ENCODE measurements at places on chromosomes 4 and X.

- no peak for DNase-seq
These were observed 849 bp downstream of the MID1 start for GRCh38 chrX:10619425-10620046.

DNA sequence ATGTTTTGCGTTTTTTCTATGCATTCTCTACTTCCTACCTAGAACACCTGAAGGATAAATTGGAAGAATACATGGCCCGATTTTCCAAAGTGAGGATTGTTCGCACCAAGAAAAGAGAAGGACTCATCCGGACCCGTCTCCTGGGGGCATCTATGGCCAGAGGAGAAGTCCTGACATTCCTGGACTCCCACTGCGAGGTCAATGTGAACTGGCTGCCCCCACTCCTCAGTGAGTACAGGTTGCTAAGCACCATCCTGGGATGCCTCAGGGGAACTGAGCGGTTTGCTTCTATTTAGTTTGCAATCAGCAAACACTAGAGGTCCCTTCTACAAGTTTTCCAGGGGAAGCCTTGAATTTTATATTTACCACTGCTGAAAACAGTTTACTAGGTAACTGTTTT is 359.3 kb upstream of the GALNT7 start:
- DNase-seq = no peak

DNA sequence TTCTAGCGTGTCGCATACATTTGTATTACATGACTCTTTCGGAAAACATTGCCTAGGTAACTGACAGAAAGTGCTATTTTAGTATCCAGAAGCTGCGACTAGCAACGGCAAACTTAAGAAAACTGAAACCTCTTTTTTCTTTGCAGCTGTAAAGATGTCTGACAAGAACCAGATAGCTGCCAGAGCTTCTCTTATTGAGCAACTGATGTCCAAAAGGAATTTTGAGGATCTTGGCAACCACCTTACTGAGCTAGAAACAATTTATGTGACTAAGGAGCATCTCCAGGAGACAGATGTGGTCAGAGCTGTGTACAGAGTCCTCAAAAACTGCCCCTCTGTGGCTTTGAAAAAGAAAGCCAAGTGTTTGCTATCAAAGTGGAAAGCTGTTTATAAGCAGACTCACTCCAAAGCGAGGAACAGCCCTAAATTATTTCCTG is 9.4 kb downstream of the TCEANC start:
- DNase-seq = no peak

DNA sequence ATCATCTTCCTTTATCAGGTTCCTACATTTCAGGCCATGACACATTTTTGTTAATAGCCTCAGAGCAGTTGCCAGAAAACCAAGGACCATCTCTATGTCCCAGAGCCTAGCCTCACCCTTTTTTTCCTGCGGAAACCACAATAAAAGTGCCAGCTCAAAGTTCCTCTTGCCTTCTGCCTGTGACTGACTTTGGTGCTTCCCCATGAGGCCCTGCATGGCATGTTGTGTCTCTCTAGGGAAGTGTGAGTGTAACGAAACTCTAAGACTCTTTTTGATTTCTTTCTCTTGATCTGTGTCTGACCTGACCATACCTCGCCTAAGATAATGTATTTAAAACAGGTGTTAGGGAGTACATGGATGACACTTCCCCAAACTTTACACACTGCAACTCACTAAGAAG is 642.3 kb upstream of the BOD1L1 start:
- no peak for DNase-seq

- DNase-seq = no peak
These were observed 6.3 kb downstream of the ALG13 start for GRCh38 chrX:111687305-111687704.

GRCh38 chrX:98299785-98300184 is 1416.1 kb downstream of the RPA4 start:
- no peak for DNase-seq

- no peak for DNase-seq
These were observed 25.1 kb upstream of the PRDM8 start for GRCh38 chr4:80172203-80172602.

GRCh38 chrX:107452581-107452980 is 3.1 kb downstream of the FRMPD3 start:
- DNase-seq = no peak

GRCh38 chr4:129999156-129999555 is 903.2 kb downstream of the C4orf33 start:
- DNase-seq = no peak

GRCh38 chr4:128310266-128310697 is 22.7 kb upstream of the PGRMC2 start:
- no peak for DNase-seq

- no peak for DNase-seq
These were observed 136.7 kb upstream of the PCDH18 start for GRCh38 chr4:137668885-137669545.

- DNase-seq = no peak
These were observed 201.2 kb upstream of the DIPK2B start for GRCh38 chrX:45401923-45402322.

GRCh38 chrX:102651242-102652011 is at the start of gene GPRASP1:
Gene GPRASP1 (plus strand): TSS chrX:102651483. CDS start chrX:102653914, 2,431 bp downstream.
- DNase-seq = peak; percentile 91

DNA sequence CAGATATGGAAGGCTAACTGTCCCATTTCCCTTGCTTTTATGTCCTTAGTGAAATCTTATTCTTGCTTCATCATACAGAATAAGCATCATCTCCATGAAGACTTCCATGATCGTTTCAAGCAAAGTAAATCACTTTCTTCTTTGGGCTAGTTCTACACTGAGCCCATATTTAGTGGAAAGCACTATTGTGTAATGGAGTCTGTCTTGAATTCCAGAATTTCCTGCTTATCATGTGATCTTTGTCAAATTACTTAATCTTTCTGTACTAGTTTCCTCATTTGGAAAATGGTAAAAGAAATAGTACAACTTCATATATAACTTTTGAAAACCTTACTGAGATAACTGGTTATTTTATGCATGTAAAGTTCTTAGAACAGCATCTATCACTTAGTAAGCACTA is 7.6 kb downstream of the ANAPC10 start:
- no peak for DNase-seq

- DNase-seq = no peak
These were observed 21.8 kb upstream of the P2RY10 start for GRCh38 chrX:78923198-78924015.

- DNase-seq = no peak
These were observed 81.4 kb upstream of the STIM2 start for GRCh38 chr4:26779224-26779623.

DNA sequence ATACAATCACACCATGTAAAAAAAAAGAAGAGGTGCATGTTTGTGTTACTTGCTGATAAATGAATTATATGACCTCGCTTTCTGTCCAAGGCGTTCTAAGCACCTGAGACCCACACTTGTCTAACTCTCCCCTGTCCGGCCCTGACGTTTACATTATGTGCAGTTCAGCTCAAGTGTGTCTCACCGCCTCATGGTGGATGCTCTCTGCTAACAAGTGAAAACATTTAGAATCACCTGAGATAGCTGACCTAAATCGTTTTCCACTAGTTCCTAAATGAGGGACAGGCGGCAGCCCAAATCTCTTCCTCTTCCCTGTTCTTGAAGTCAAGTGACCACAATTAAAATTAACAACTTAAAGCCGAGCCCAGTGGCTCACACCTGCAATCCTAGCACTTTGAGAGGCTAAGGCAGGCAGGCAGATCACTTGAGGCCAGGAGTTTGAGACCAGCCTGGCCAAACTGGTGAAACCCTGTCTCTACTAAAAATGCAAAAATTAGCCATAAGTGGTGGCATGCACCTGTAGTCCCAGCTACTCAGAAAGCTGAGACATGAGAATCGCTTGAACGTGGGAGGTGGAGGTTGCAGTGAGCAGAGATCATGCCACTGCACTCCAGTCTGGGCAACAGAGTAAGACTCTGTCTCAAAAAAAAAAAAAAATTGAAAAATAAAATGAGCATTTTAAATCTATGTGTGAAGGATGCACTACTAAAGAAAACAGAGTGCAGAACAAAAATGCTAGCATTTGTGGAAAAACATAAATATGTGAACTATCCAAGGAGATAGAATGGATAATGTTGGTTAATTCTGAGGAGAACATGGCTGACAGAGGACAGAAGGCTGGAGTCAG is 3.9 kb upstream of the TIFA start:
- DNase-seq = no peak

DNA sequence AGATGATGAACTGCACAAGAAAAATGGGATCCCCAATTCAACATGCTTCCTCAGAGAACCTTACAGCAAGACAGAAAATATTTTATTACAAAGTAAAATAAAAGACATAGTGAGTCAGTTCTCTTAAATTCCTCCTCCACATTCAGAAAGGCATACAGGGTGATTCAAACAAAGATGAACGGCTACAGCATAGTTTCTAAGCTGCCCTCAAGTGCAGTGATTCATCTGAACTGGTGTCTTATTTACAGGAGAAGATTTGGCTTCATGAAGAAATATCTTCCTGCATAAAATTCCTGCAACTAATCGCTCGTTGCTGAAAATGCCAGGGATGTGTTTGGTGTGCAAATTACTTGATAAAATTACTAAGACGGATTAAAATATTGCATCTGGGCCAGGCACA is 103.6 kb downstream of the PRKX start:
- DNase-seq = no peak

GRCh38 chr4:84146300-84146959 is 352.7 kb downstream of the NKX6-1 start:
- DNase-seq = no peak

- DNase-seq = no peak
These were observed 275.1 kb downstream of the GPM6A start for GRCh38 chr4:175536852-175537453.

DNA sequence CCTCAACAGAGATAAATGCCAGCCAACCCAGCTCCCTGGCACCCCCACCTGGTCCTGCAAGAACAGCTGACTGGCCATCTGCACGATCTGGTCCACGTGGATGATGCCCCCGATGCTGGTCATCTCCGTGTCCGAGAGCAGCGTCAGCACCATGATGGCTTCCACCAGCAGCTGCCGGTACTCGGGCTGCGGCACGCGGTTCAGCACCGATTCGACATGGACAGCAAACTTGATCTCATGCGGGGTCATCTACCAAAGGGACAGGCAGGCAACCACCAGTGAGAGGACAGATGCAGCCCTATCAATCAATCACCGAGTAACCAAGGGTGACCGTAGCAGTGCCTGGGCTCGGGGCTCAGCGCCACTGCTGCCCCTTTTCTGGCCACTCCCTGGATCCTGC is 89.8 kb downstream of the PHKA2 start:
- no peak for DNase-seq

GRCh38 chr4:61741327-61742096 is 541.4 kb downstream of the ADGRL3 start:
- no peak for DNase-seq

GRCh38 chr4:109998867-109999584 is 86.3 kb downstream of the EGF start:
- no peak for DNase-seq

DNA sequence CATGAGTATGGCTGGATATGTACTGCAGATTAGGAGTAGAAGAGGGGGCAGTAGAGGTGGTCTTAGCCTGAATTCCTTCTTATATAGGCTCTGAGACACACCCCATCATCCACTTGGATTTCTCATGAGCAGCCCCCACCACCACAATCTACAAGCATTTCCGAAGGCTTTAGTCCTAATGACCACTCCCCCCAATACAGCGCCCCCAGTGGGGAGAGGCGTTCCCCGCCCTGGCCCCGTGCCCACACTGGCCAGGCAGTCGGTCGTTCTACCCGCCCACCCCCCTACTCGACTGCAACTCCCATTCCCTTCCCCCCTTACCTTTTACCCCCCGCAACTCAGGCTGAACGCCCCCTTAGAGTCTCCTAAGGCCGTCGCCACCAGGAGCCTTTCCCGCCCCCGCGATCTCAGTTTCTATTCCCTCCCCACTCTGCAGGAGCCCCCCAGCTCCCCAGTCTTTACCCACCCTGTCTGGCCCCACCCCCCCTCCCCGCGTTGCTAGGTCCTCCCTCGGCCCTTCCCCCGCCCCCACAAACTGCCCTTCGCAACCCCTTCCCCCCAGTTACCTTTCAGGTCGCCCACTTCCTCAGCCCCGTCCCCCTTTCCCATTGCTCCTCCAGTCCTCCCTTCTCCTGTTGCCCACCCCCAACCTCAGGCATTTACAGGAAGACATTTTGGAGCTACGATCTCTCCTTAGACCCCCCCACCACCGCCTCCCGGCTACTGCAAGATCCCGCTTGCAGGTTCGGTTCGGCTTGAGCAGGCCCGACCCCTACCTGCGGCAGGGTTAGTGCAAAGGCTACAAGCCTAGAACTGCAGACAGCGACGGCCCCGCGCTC is 468 bp downstream of the ZMYM3 start:
- no peak for DNase-seq

Data from esophagus muscularis mucosa (tissue), 4 donors.